ENCODE measurements at places on chromosomes 7 and 10.
A peak's percentile ranks its signal among the peaks of the same experiment; 100 is the strongest.

GRCh38 chr10:101889256-101890210, 45.9 kb upstream of the KCNIP2 start:
- DNase-seq: peak; percentile 64

DNA sequence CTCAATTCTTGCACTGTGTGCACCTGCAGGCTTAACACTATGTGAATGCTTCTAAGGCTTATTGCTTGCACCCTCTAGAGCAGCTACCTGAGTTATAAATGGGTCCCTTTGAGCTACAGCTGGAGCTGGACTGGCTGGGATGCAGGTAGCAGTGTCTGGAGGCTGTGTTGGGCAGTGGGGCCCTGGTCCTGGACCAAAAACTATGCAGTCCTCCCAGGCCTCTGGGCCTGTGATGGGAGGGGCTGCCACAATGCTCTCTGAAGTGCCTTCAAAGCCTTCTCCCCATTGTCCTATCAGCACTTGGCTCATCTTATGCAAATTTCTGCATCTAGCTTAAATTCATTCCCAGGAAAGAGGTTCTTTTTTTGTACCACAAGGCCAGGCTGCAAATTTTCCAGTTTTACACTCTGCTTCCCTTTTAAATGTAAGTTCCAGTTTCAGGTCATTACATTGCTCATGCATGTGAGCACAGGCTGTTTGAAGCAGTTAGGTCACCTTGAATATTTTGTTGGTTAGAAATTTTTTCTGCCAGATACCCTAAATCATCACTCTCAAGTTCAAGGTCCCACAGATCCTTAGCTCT, 26.0 kb downstream of the KBTBD2 start:
- no peak for DNase-seq

- no peak for DNase-seq
Observed at GRCh38 chr10:98949306-98949705, 286.3 kb downstream of the HPSE2 start.

- DNase-seq: no peak
Observed at GRCh38 chr10:110681023-110681681, 37.0 kb downstream of the RBM20 start.

- DNase-seq: no peak
Observed at GRCh38 chr7:128123291-128124037, 92.2 kb upstream of the LRRC4 start.

DNA sequence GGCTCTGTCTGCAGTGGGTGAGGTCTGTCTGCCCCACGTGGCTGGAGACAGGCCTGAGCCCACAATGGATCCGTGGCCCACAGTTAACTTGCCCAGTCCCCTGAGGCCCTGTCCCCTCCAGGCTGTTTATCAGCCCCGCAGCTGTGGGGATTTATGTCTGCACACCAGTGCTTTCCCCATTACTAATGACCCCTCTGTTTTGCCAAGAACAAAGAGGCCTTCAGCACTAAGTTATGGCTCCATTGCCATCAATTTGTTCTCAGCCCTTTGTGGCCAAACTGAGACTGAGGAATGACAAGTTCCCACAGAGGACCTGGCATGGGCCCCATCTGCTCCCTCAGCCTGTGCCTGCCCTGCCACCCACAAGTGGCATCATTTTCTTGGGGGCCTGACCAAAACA, 138.2 kb downstream of the C10orf105 start:
- DNase-seq: no peak

GRCh38 chr10:11506247-11506789, 105.1 kb downstream of the USP6NL start:
- no peak for DNase-seq

GRCh38 chr7:18829858-18830285, 287.6 kb downstream of the TWIST1 start:
- DNase-seq: no peak

GRCh38 chr7:16268821-16269768, 152.2 kb downstream of the CRPPA start:
- no peak for DNase-seq
